ENCODE measurements at places on chromosomes 4 and X.

DNA sequence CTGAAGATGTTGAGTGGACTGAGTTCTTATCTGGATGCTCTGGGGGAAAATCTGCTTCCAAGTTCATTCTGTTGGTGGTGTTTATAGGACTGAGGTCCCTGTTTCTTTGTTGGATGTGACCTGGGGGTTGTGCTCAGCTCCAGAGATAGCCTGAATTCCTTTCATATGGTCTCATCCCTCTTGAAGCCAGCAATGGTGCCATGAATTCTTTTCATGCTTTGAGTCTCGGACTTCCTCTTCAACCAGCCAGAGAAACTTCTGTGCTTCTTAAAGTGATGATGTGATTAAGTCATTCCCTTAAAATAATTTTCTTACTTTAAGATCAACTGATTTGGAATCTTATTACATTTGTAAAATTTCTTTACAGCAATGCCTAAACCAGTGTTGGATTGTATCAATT lies 233.8 kb upstream of the UGT8 start:
- no peak for DNase-seq

GRCh38 chr4:127775843-127776242 lies 6.3 kb upstream of the HSPA4L start:
- DNase-seq, result no peak

DNA sequence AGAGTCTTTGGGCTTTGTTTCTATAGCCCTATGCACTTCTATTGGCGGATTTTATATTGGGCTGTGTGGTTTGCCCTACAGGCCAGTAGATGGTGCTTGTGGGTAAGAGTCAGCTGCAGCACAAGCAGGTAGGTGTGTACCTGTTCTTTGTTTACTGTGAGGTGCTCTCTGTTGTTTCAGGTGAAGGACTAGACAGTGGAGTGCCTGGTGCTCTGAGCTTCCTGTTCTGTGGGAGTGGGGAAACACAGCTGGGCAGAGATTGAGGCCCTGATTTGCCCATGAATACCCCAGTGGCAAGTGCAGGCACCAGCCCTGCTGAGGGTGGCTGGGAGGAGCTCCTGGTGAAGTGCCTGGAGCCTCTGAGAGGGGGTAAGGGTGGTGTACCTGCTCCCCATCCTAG lies 26.3 kb upstream of the UCP1 start:
- no peak for DNase-seq

GRCh38 chrX:129058405-129058804 lies 464.9 kb downstream of the SMARCA1 start:
- no peak for DNase-seq

DNA sequence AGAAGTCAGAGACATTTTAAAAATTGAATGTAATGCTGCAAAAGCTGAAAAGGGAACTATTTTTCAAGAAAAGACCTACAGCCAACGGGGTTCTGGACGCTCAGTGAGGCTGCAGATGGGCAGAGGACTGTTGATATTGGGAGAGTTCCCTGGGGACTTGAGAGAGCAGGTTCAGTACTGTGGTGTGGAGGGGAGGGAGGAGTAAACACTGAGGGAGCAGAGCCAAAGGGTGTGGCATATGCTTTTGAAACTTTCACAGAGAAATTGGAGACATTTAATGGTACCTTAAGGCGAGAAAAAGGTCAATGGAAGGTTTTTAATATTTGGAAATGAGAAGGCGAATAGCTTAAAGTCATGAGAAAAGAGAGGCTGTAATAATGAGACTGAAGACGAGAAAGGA lies 62.2 kb upstream of the GPM6A start:
- DNase-seq, result no peak

- no peak for DNase-seq
These were observed 14.8 kb downstream of the INTS6L start for GRCh38 chrX:135535077-135535940.

DNA sequence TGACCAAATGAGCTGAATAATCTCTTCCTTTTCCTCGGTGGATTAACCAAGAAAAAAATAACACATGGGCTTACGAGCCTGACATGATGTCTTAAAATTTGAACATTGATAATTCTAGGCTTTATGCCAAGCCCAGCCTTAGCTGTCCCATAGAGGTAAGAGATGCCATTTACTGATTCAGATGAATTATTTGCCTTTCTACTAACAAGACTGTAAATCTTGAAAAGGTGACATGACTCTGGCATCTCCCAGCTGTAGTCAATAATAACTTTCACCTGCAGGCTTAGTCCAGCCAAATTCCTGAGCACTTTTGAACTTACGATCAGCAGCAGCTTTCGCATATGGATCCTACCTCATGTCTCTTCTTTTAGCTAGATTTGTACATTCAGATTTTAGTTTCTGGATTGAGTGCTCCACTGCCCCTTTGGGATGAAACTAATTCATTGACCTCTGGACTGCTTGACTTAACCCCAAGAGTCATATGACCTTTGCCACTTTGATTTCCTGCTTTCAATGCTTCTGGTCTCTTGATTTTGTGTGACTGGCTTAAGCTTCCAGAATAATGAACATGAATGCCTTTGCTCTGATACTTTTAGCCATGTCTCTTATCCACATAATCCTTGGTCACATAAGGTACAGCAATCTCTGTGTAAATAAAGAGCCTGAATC lies 876.4 kb upstream of the SLIT2 start:
- DNase-seq, result no peak

- DNase-seq, result no peak
These were observed 32.1 kb upstream of the RAPGEF2 start for GRCh38 chr4:159070742-159071141.

GRCh38 chrX:55074851-55075467 lies at the start of gene PAGE2B:
Gene PAGE2B, plus strand, starts transcription at chrX:55075030. Its CDS starts 1,012 bp downstream, at chrX:55076042.
- DNase-seq, result no peak

DNA sequence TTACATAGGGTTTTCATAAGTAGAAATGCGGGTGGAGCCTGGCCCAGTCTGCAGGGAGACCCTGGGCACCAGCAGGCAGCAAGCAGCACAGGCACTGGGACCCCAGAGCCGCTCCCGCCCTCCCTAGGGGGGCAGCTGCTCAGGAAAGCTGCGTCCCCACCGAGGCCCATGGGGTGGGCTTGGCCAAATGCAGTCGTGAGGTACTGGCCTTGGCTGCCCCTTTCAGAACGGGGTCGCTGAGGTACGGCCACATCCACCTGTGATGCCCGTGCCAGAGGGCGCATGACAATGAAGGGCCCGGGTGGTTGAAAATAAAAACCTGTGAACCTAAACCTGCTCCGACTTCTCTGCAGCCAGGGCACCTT lies 16.7 kb downstream of the TMEM175 start:
- DNase-seq, result no peak

DNA sequence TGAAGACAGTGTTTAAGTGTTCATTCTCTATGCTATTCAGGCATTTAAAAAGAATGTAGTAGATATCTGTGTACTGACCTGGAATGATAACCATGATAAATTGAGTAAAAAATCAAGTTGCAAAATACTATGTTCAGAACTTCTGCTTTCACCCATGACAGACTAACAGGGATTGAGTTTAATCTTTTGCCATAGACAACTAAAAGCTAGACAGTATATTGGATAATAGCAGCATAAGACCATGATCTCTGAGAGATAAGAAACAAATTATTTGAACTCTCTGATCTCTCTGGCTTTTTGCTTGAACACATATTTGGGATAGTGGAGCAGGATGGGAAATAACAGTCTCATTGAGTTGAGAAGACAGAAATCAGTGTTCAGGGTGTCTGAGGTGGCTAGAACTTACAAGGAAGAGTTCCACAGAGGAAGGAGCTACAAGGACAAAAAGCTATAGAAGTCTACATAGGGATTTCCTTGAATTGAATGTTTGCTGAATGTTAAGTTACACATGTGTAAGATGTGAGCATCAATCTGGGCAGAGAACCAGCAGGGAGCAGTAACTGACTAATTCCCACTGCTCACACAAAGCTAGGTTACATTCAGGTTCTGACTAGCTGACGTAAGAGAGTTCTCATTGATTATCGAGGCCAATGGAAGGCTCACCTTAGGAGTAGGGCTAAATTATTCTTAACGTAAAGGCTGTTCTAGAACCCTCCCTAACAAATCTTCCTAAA lies 60.4 kb downstream of the SLC30A9 start:
- DNase-seq, result no peak

DNA sequence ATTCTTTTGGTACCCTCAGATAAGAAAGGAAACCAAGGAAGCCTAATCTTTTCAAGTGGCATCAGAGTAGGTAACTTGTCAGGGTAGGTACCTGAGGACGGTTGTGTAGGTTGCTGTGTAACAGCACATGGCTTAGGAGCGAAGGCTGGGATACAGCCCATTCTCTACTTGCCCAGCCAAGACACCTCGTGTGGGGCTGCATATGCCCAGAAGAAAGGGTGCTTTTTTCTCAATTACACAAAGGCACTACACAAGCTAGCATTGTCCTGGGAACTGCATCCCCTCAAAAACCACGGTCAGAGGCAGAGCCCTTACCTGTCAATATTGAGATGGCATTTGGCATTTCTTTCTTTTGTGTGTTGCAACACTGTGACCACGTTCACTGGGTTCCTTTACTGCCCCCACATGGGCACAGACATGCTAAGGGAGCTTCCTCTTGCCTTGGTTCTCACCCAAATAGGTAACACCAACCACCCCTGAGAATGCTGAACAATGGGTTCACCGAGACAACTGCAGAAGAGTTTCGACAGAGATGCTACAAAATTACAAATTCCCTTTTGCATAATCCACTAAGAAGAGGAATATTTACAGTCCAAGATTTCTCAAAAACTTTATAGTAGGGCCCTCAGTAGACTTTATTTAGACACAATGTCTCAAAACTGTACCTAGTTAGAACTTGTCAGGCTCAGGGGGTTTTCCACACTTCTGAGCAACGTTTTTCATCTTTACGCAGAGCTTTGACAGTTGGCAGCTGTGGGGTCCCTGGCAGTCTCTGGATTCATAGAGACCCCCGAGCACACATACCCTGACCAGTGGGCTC lies 35.8 kb upstream of the TNIP3 start:
- no peak for DNase-seq

GRCh38 chr4:121397941-121398601 lies 17.3 kb upstream of the QRFPR start:
- DNase-seq, result no peak

DNA sequence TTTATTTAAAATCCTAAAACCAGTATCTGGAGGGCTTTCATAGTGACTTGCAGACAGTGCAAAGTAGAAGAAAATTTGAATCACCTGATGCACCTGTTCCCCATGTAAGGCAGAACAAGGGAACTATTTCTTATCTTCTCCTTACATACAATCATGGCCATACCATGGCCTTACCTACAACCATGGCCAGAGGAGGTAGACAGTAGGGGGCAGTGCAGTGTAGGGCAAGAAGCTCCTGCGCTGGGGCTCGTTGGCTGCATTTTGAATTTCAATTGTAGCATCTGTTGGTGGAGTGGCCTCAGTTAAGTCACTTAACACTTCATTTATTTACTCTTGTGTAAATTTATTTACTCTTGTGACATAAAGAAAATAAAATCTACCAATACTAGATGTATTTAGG lies 33.0 kb downstream of the GALNTL6 start:
- DNase-seq, result no peak

DNA sequence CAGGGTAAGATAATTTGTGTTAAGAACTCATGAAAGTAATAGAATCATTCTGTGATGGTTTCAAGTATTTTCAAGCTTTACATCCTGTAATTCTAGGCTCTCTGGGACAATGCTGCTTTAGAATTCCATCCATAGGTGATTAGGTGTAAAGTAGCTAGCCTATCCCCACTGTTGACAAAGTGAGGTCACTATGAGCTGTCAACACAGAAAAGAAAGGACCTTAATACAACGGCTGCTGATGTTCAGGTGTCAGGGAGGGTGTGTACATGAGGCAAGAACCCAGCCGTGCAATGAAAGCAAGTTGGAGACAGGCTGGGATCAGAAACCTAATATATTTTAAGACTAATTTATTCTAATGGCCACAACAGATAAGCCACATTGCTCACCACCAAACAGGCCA lies 36.8 kb upstream of the SH3RF1 start:
- no peak for DNase-seq

- DNase-seq, result no peak
These were observed 36.4 kb downstream of the HTRA3 start for GRCh38 chr4:8305851-8306471.

DNA sequence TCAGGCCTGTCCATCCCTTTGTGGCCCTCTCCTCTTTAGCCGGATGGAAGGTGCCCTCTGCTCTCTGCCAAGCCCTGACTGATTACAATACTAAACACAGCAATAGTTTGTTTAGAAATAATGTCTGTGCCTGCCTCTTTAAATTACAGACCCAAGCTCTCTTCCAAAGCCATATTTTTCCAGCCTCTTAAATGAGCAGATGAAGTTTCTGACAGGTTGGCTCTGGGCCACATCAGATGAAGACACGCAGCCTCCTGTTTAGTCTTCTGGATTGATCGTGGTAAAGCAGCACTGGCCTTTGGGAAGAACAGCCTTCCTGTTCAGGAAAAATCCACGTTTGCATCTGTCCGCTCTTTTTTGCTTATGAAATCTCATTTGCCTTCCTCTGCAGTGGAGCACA lies 133.6 kb downstream of the CPE start:
- no peak for DNase-seq

DNA sequence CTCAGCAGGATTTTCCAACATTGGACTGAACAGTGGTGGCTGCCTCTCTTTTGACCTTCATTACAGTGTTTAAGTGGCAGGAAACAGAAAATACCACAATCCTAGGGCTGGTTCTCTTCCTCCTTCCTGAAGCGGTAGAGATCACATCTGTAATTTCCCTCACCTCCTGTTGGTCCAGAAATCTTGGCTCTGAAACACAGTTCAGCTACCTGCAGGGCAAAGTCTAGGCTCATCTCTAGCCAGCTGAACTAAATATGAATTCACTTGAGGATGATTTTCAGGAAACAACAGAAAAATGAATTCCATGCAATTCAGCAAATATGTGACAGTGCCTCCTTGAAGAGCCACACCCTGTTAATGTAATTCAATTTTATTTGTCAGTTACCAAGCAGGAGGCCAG lies 531.9 kb downstream of the INPP4B start:
- DNase-seq, result no peak

All from stimulated activated CD8-positive, alpha-beta memory T cell treated with anti-CD3 and anti-CD28 coated beads, Interleukin-15, amount 100 ng/mL, for 1 hour (primary cell).